ENCODE measurements at places on chromosomes 7 and 10.

DNA sequence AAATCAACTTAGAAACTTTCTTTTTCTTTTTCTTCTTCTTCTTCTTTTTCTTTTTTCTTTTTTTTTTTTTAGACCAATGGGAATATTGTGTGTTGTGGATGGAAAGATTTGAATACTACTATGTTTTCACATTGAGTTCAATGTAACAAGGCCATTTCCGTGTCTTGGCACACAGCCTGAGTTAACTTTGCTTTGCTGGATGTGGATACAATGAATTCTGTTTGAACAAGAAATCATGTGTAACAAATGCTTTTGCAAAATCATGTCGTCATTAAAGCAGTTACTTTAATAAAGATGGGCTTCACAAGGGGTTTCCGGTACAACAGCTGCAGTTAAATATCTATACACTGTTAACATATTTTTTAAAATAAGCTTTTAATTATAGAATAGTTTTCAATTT is 13.5 kb upstream of the ENTPD1 start:
- DNase-seq: no peak

- no peak for DNase-seq
Measured at GRCh38 chr10:34347131-34347530, 468.0 kb downstream of the PARD3 start.

DNA sequence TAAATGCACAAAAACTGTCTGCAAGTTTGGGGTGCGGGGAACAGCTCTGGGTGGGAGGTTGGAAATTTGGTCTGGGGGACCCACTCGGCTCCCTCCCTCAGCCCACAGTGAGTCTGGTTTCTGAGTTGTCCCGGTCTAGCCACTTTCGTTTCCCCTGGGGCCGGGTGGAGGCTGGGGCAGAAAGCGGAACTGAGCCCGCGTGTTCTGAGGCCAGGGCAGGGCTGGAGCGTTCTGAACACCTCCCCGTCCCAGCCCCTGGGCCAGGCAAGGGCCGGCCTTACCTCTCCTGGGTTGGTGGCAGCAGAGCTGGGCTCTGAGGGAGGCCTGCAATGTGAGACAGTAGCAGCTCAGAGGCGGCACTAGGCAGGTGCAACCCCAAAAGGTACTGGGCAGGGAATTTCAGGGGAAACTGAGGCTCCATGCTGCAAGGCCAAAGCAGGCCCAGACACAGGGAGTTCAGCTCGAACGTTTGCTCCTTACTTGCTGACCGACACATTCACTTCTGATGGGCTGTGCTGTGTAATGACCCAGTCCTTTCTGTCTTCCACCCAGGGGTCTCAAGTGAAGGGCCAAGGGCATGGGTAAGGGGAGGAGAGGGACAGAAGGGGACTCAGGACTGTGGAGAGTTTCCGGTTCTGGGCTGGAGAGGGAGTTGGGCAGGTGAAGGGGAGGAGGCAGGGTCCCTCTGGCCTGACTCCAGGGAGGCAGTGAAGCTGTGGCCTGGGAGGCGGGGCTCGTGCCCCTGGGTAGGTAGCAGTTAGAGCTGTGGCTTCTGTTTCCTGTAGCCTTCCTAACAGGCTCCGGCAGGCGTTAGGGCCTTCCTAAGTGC is 3.0 kb downstream of the IRF5 start:
- no peak for DNase-seq

GRCh38 chr10:88881922-88882645 is 2.0 kb downstream of the STAMBPL1 start:
- DNase-seq: no peak

GRCh38 chr7:108972004-108972403 is 402.3 kb downstream of the DNAJB9 start:
- no peak for DNase-seq

DNA sequence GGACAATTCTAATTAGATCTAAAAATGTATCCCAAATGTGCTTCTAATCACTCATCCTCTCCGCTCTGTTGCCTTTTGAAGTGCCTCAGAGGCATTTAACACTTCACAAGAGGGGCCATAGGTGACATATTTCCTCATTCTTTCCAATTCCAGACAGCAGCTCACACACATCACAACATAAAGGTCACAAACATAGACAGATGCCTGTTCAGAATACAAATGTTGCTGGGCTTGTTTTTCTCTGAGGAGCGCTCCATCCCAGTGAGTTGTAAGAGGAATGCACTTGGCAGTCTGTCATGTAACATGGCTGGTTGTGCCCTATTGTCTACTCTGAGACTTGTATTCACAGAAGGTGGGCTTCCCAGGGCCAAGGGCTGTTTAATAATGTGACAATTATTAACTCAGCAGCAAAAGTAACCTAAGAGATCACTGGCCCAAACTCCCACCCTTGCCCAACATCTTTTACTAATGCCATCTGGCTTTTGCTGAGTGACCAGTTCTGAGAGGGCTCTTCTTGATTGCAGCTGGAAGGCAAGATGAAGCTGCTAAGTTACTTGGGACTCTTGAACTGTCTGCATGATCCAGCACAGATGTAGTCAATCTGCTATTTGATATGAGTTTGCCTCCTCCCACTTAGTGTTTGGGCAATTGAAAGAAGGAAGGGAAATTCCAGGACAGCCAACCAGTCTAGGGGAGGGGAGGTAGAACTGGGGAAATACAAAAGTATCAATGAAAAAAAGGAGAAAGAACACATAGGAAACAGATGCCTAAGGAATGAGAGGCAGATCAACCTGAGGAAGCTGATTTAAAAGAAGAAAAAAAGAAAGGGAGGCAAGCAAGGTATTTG is 13.6 kb downstream of the PON2 start:
- no peak for DNase-seq

DNA sequence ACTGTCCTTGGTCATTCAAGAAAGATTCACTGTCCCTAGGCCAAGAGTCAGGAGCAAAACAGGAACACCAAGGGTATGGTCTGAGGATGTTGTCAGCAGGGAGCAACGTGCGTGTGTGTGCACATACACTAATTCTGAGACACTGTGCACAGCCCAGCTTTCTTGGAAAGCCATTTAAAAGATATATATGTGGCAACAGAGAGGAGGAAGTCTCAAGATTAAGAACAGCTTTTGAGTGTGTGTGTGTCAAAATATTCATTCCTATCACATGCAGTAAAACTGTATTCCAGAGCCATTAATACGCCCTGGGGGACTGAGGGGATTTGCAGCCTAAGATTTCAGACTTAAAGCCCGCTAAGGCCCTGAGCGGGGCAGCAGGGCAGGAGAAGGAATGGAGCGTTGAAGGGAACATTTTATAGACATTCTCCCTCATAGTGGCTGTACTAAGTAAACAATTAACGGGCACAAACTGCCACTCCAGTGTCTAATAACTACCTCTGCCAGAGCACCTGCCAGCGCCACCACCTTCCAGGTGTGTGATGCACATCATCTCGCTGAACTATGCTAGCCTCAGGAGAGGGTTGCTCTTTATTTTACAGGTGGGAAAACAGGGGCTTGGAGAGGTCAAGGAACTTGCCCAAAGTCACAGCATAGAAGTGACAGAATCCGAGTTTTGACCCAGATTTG is 2.0 kb downstream of the NOD1 start:
- DNase-seq: no peak

DNA sequence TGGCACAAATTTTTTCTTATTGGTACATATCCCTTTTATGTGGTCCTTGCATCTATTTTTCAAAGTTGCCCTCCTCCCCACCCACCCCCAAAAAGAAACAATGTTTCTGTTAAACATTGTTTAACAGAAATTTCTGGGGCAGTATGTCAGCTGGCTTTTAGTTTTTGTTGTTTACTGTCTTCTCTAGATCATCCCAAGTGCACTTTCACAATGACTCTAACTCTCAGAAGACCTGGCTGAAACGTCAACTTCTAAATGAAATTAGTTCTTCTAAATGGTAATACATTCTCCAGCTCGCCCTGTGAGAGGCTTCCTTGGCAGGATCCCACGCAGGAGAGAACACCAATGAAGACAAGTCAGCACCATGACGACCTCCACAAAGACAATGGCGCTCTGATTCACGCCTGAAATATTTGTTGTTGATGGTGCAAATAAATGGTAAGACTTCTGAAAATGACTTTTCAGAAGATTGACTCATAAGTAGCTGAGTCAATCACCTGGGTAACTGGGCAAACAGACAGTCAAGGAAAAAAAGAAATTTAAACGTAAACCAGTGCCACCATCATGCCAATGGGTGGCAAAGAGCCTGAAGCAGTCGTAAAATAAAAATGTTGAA is 293.7 kb downstream of the FZD1 start:
- no peak for DNase-seq

- no peak for DNase-seq
Measured at GRCh38 chr10:124552691-124553276, 91.2 kb downstream of the LHPP start.

GRCh38 chr7:5508698-5509097 is 85.1 kb upstream of the TNRC18 start:
- DNase-seq: no peak

DNA sequence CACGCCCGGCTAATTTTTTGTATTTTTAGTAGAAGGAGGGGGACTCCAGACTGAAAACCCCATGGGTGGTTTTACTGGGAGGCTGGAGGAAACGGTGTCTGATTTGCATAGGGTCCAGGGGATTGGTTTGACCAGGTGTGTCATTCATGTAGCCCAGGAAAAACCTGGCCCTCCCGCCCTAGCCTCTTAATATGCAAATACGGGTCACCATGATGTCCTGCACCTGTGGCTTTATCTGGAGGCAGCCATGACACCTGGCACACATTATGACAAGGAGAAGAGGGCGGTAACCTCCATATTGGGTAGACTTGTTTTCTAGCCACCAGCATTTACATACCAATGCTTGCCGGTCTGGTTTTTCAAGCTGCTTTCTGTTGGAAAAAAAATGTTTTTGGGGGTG is 68.0 kb downstream of the TRIL start:
- no peak for DNase-seq

DNA sequence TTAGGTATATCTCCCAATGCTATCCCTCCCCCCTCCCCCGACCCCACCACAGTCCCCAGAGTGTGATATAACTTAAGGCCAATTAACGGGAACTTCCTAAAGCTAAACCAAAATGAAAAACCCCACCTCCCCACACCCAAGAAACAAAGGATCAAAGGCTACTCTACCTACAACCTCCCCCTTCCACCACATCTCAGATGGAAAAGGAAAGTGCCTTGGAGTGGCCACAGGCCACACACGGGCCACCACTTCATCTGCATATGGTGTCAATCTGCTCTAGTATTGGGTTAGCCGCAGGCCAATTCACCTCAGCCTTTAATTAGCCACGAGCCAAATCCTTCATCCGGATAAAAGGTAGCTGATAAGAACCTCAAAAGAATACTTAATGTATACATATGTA is 19.6 kb downstream of the CSTF2T start:
- DNase-seq: no peak

GRCh38 chr7:101915000-101915399 is 97.6 kb downstream of the CUX1 start:
- no peak for DNase-seq

GRCh38 chr10:44253769-44254462 is 131.0 kb downstream of the CXCL12 start:
- DNase-seq: no peak

DNA sequence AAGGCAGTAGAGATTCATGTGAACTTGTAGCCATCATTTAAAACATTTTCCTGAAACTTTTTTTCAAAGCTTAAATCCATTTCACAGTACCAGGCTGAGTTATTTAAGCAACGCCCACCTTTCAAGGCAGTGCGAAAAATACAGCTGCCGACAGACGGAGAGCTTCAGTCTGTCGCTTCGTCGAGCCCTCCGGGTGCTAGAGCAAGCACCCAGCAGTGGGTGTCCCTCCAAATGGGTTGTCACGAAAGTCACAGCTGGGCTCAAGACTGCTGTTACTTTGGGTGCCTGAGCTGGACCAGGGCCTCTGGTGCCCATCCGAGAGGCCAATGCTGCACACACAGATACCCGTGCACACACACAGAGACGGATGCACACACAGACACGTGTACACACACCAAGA is 135.6 kb downstream of the TCERG1L start:
- DNase-seq: no peak

GRCh38 chr7:106583100-106583499 is 77.9 kb downstream of the CCDC71L start:
- no peak for DNase-seq

GRCh38 chr10:44105696-44106095 is 279.2 kb downstream of the CXCL12 start:
- DNase-seq: no peak

GRCh38 chr10:79063661-79064492 is 4.9 kb upstream of the ZMIZ1 start:
- no peak for DNase-seq

GRCh38 chr10:56449770-56450169 is 88.7 kb upstream of the ZWINT start:
- DNase-seq: no peak

GRCh38 chr10:86693721-86694369 is 25.5 kb downstream of the LDB3 start:
- DNase-seq: peak; percentile 28
